Stimulated activated CD4-positive, alpha-beta T cell treated with anti-CD3 and anti-CD28 coated beads, Interleukin-15, amount 100 ng/mL, for 48 hours (primary cell): ENCODE measurements at places on chromosomes 11 and 22.

- DNase-seq = no peak
Observed at GRCh38 chr11:2265854-2266585, 4.4 kb downstream of the ASCL2 start.

DNA sequence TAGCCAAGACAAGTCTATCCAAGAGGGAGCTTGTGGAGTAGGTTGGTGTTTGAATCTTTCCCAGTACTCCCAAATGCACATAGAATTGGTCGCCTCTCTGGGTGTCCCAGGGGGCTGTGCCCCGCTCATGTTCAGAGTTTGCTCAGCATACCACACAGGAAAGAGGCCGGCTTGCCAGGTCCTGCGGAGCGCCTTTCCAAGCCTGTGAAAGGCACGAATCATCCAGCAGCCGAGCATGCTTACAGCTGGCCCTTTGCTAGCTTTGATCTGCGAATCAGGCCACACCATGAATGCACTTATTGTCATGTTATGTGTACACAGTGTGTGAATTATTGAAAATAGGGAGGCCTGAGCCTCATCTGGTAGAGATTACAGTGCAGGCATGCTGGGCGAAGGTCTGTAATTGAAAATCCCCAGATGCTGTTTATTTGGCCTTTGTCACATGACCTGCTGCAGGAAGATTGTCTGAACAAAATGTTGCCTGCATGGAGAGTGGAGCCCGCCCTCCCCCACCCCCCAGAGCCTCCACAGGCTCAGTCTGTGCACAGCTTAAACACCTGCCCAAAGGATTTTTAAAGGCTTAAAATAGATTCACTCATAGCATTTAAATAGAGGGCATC, 163.3 kb upstream of the RASSF10 start:
- DNase-seq = no peak

DNA sequence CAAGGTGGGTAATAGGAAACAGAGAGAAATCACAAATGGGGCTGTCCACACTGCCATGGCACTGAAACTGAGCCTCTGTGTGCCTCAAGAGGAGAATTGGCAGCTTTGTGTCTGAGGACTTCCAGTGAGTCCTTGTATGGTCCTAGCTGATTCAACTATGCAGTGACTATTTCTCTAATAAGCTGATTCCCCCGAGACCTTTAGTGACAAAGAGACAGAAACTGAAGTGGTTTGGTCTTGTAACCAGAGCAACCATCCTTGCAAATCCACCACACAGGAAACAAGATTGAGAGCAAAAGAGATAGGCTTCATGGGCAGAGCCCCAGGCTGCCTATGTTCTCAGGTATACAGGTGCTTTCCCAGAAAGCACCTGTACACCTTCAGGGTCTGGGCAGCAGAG, 1038.5 kb downstream of the NTM start:
- DNase-seq = no peak

- DNase-seq = no peak
Observed at GRCh38 chr22:19870153-19871022, 15.7 kb upstream of the GNB1L start.

- no peak for DNase-seq
Observed at GRCh38 chr11:102849311-102849710, 5.9 kb upstream of the MMP3 start.

DNA sequence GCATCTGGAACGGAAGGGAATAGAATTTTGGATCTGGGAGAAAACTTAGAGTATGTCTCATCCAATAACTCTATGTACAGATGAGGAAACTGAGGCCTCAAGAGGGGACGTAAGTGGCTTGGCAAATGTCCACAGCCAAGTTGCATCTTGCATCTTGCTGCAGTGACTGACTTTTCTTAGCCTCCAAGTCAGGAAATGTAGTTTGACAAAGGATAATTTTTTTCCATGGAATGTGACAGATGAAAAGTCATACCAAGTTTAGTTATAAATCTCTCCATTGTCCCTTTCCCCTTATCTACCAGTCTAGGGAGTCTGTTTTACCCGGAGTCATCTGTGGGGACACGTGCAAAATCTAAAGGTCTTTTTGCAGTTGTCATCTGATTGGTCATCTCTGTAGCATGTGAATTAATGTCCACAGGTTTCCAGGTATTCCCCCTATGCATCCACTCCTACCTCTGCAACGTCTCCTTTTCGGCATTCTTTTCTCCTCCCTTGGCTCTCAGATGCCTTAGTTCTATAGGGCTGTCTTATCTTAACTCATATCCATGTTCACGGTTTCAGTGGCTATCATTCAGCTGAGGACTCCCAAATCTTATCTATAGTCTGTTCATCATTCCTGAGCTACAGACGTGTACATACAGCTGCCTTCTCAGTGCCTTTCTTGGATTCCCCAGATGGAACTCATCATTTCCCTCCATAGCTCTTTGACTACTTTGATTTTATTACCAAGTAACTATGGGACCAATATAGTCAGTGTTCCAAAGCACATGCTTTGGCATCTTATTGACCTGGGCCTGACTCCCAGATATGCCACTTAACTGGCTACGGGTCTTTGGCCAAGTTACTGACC, 139.5 kb upstream of the TIMP3 start:
- no peak for DNase-seq

DNA sequence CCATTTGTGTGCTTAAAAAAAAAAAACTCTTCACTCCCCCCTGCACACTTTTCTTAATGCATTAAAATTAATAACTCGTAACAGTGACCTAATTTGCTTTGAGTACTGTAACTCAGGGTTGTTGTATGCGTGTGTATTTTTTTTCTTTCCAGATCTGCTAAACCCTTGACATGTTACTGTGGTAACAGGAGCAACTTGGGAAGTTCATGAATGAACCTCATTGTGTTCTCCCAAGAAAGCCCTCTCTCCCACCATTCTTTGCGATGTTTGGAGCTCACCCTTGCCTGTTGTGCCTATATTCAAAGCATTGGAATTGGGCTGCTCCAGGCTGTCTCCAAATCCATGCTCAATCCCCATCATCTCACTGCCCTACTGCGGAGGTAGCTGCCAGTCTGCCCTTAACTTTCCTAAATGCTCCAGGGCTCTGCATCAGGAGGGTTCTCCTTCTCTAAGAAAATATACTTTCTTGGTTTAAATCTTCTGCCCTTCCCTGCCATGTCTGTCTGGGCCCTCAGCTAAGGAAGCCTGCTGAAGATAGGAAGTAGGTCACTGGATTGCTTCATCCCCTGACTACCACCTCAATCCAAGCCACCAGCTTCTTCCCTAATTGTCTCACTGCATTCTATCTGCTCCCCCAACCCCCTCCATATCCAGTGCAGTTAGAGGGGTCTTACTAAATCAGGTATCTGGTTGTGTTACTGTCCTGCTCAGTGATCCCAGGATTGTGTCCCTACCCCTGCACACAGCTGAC, 70.3 kb downstream of the KIRREL3 start:
- no peak for DNase-seq

DNA sequence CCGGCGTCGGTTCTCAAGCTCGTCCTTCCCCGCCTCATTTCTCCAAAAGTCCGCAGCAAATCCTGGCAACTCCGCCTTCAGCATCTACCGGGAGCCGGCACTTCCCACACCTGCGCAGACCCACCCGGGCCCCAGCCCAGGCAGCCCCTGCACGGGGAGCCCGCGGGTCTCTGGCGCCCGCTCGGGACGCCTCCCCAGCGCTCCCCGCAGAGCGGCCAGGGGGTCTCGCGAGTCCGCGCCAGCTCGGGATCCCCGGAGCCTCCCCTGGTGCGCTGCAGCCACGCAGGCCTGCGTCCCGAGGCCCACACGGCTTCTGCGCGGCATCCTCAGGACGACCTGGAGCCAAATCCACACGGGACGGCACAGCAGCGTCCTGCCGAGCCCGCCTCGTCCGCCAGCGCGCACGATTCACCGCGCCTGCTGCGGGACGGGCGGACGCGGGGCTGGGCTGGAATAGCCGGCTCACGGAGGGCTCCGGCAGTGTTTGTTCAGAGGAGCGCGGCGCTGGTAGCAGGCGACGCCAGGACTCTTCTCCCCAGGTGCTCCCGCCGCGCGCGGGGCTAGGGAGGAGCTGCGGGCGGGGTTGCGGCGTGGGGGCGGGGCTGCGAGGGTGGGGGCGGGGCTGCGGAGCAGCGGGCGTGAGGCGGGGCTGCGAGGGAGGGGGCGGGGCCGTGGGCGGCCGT, 816 bp upstream of the PHRF1 start:
- DNase-seq = no peak
